ENCODE measurements at places on chromosomes 11 and 22. TPM values are rescaled to one million over a fixed set of nuclear protein-coding genes. Genes with fewer than 3 reads are reported as not detected.

GRCh38 chr11:108786281-108786990 lies 121.6 kb downstream of the DDX10 start:
- DNase-seq, result no peak

DNA sequence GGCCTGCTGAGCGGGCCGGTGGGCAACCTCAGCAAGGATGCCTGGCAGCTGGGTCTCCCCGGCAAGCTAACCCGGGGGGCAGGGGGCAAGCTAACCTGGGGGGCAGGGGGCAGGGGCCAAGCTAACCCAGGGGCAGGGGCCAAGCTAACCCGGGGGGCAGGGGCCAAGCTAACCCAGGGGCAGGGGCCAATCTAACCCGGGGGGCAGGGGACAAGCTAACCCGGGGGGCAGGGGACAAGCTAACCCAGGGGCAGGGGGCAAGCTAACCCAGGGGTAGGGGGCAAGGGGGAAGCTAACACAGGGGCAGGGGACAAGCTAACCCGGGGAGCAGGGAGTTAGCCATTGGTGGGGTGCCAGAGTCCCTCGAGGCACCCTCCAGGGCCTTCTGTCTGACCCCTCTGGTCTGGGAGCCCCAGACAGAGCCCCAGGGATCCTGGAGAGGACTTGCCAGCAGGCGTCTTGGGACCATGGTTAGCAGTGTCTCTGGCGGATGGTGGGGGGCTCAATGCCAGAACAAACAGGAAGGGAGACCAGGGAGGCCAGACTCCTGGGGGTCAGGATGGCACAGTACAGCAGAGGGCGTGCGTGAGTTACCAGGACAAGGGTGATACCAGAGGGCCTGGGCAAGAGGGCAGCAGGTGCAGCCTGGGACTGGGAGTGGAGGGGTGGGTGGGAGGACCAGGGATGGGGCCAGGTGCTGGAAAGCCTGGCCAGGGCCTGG lies 16.1 kb downstream of the IGF2 start:
- no peak for DNase-seq

GRCh38 chr22:43745783-43746356 lies 66.2 kb downstream of the EFCAB6 start:
- DNase-seq, result no peak

DNA sequence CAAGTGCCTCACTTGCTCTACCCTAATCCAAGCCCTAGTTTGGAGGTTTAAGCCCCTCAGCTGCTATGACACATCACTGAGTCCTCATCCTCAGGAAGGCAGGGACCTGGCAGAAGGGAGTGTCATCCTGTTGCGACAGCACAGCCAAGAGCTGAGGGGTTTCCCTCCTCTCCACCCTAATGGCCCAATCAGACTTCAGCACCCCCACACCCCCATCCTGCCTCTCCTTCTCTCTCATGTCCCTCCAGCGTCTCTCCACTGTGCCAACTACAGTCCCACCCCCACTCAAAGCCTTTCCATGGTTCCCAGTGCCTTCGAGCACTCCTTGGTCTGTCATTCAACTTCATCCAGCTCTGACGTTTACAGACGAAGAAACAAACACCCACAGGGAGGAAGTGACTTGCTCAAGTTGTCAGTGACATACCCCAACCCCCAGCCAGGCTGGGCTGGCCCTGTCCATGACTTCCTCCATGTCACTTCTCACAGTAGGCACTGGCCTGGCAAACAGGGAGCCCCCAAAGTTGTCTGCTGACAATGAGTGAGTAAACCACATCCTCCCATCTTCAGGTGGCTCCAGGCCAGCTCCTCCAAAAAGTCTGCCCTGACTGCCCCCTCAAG lies 15.6 kb downstream of the ARAP1 start:
- no peak for DNase-seq

- DNase-seq, result no peak
Observed at GRCh38 chr11:22656130-22656529, 10.3 kb upstream of the GAS2 start.

DNA sequence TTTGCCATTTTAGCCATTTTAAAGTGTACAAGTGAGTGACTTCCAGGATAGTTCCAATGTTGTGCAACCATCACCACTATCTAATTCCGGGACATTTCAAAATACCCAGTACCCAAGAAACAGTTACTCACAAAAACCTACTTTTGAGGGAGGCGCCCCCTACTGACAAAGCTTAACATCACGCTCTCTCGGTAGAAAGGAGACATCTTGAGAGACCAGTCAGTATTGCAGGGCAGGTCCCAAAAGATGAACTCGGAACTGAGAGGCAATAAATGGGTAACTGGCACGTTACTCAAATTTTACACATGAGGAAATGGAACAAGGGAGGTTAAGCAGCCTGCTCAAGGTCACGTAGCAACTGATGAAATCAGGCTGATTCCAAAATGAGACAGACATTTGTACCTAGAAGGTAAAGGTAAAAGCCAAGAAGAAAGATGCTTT lies 50.0 kb upstream of the POU2AF1 start:
- DNase-seq, result no peak

- no peak for DNase-seq
Observed at GRCh38 chr11:101555366-101555765, 28.4 kb downstream of the TRPC6 start.

GRCh38 chr11:113773092-113773415 lies 438 bp downstream of the ZW10 start:
- DNase-seq, result no peak

- DNase-seq, result no peak
Observed at GRCh38 chr22:31742682-31743081, 7.2 kb downstream of the PRR14L start.

DNA sequence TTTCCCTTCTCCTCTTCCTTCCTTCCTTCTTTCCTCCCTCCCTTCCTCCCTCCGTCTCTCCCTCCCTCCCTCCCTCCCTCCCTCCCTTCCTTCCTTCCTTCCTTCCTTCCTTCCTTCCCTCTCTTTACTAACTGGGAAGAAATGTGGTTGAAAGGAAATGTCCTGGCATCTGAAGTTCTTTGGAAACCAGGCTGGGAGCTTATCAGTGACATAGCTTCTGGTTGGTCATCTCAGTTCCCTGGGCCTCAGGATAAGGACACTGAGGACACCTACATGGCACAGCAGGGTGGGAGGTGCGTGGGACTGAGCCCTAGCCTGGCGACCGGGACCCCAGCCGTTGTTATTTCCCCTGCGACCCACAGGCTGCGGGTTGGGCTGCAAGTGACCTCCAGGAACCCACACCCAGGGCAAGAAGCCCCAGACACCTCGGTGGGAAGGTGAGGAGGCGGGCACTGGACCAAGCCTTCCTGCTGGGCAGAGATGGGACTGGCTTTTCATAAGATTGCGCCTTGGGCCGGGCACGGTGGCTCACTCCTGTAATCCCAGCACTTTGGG lies 1486.5 kb downstream of the TBC1D22A start:
- DNase-seq, result no peak

GRCh38 chr11:34353881-34354280 lies 3.9 kb downstream of the ABTB2 start:
- no peak for DNase-seq

DNA sequence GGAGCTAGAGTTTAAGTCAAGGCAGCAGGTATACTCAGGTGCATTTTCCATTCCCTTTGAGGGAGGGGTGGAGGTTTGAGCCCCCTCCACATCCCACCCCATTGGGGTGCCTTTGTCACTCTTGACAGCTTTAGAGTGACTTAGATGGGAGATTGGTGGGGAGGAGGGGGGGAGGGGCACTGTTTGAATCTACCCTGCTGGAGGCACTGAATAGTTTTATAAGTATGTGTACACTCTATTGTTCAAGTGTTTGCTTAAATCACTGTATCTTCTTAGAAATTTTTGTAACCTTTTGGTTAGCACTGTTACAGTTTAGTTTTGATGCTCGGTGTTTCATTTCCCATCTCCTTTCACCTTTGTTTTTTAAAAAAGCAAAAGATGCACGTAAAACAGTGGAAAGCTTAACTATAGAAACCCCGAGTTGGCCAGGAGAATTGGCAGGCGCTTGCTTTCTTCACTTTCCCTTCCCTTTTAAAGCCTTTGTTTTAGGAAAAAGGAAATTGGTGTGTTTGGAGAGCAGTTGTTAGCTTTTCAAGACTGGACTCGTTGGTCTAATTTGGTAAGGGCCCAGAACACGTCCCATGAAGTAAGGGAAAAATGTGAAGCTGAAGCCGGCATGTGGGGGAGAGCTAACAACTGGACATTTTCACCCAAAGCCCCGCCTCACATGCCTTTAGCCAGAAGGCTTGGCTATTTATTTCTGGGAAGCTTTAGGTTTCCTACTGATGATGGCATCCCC lies 42.8 kb downstream of the TNRC6B start:
- DNase-seq, result no peak

- DNase-seq, result no peak
Observed at GRCh38 chr11:7348432-7349304, 97.0 kb downstream of the SYT9 start.

DNA sequence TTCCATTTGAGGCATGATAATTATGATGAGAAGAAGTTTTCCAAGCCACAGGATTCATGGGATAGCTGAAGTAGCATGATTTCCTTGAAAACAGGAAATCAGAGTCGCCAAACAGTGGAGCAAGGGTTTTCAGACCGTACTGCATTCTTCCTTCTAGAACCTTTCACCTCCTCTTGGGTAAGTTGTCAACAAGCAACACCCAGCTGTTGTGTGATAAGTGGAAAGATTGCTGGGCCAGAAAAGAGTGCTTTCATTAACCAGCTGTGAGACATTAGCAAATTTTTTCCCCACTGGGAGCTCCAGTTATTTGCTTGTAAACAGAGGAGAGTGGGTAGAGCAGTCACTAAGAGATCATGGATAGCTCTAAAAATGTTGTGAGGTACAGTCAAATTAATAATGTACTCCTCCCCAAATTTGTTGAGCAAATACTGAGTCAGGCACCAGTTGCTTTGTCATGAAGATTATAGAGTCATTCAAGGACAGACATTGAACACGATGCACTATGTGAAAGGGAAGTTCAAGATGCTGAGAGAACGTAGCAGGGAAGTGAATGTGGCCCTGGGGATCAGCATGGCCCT lies 11.7 kb upstream of the MPEG1 start:
- peak; percentile 39 for DNase-seq

DNA sequence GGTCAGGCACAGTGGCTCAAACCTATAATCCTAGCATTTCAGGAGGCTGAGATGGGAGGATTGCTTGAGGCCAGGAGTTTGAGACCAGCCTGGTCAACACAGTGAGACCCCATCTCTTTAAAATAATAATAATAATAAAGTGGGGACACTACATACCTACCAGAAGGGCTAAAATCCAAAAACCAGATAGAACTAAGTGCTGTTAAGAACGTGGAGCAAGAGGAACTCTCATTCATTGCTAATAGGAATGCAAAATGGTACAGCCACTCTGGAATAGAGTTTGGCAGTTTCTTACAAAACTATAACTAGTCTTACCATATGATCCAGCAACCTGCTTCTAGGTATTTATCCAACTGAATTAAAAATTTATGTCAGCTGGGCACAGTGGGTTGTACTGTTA lies 9.6 kb downstream of the CKAP5 start:
- no peak for DNase-seq

- no peak for DNase-seq
Observed at GRCh38 chr11:31247321-31247720, 122.2 kb downstream of the DCDC1 start.

Gene PHF21A
- total RNA-seq, result 41.7 TPM

Gene NPTXR
- 32.3 TPM for total RNA-seq

Gene MS4A3
- not detected for total RNA-seq

Measured in heart right ventricle (tissue), 16 donors.